ENCODE measurements at places on chromosomes 11 and 22. TPM values are rescaled to one million over a fixed set of nuclear protein-coding genes. Genes with fewer than 3 reads are reported as not detected.

GRCh38 chr11:119531623-119532022, 108.7 kb upstream of the THY1 start:
- no peak for DNase-seq

- DNase-seq: no peak
Observed at GRCh38 chr11:104918113-104918824, 20.0 kb upstream of the CASP12 start.

DNA sequence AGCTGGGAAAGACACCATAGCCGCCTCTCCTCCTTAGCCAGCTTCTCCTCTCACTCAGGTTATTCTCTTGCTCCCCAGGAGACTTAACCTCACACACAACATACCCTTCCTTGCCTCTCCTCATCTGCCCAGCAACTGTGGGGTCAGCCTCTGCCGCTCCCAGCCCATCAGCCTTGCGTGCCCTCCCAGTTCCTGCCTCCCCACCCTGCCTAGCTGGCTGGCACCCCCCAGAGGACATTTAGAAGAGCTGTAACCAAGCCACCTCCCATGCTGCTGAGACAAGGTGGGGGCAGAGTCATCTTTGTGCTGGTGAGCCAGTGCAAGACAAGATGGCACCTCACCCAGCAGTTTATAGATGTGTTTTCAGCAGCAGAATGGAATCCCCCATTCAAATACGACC, 38.2 kb downstream of the TOM1 start:
- peak; percentile 66 for DNase-seq

GRCh38 chr22:26756675-26757293, 99.4 kb downstream of the MIAT start:
- peak; percentile 71 for DNase-seq

DNA sequence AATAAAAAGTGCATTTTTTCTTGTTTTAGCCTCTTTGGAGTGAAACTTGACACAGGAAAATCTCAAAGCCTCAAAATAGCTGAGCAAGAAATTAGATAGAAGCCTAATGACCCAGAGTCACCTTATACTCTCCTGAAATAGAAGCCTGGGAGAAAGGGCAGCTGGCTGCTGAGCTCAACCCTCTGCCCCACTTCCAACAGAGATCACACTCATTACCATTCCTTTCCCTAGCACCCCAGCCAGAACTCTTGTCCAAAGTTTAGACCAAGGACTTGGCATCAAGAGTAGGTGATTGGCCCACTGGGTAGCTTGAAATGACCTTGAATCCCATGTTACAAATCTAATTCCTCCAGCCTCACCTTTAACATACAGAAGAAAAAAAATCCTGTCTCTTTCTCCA, 62.7 kb upstream of the AMOTL1 start:
- DNase-seq: no peak

DNA sequence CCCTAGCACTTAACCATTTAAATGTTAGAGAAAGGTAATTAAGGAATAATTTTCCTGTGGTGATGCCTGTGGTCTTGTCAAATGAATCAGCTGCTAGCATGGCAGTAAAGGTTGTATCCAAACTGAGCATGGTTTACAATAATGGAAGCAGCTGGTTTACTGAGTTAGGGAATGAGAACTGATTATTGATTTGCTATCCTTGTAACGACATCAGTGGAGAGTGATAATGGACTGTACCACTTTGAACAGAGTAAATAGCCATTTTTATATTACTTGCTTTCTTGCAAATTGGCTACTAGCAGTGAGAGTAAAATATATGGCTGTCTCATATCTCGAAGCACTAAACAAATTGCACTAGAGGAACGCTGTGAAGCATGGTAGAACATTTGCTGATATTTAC, 589.0 kb upstream of the ANO5 start:
- no peak for DNase-seq

DNA sequence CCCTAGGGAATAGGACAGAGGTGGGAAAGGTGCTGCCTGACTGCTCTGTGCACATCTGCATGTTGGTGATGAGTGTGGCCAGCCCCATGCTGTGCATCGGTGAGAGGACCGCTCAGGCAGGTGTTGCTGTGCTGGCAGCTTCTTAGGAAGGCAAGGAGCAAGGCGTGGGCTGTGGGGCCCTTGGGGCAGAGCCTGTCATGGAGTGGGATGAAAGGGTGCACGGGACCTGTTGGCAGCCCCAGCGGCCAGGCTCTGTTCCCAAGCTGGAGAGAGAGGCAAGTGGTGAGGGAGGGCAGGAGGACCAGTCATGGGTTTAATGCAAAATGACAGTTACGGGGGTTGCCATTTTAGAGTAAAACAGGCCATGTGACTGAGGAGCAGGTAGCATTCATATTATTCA, 78.3 kb downstream of the ZBTB16 start:
- no peak for DNase-seq

DNA sequence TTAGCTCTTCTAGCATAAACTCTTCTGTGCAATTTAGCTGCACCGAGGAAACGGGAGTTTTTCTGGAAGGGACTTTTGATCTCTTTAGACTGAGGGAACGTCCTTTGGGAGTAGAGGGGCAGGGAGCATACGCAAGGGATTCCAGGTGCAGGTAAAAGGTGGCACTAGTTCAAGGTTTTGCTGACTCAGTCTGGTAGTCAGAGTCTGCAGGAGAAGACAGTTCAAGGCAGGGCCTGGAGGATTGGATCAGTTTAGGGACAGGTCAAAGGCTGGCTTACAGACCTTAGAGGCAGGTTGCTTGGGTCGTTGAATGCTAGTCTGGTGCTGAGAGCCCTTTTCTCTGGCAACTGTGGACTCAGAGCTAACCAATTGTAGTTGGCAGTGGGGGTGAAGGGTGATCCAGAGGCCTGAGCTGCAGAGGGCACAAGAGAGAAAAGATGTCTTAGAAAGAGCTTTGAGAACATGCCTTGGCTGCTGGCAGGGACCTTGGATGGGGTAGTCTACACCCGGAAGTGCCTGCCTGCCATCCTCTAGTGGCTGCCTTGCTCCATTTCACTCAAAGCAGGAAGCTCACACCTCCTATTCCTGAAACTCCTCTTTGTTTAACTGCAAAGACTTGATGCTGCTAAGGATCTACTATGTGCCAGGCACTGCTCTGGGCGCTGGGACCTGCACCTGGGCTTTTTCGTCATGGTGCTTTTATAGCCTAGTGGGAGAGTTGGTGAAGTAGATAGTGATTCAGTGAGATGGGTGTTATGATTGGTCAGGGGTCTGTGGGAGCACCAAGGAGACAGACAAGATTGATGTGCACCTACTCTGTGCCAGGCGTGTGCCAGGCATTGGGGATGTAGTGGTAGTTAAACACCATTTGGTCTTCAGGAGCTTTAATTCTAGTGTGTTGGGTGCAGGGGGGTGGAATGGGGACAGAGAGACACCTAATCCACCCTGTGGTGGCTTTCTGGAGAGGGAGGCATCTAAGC, 17.1 kb downstream of the MIAT start:
- DNase-seq: peak; percentile 78

DNA sequence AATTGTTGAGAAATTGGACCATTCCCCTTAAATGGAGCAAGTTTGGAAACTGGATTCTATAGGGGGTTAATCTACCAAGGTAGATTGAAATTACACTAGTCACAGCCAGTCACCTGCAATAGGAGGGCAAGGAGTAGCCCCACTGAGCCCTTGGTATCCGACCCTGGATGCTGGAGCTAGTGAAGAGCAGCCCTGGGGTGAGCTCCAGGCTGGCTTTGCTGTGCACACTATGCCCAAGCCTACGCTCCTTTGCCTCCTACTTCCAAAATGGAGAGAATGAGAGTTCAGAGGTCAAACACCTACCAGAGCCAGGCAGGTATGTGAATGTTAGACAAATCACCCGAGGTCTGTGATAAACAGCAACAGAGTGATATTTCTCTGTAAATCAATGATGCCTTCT, 23.7 kb downstream of the SNU13 start:
- no peak for DNase-seq

- DNase-seq: no peak
Observed at GRCh38 chr11:117417342-117417741, 89.7 kb downstream of the CEP164 start.

DNA sequence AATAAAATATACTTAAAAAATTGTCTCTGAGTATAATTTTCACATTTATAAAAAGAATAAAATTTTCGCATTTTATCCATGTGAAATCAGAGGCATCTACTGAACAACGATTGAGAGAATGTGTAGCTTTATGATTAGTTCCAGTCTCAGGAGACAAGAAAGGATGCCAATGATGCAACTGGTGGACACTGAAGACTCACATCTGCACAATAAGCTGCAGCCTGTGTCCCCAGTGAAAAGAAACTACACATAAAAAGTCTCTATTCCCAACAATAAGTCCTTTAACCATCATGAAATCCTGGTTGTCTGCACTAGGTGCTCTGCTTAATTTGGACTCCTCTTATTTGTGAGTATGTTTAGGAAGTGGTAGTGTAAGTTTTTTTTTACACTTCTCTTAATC, 22.0 kb downstream of the OR5AS1 start:
- no peak for DNase-seq

GRCh38 chr11:11731311-11732083, 109.7 kb upstream of the GALNT18 start:
- no peak for DNase-seq

DNA sequence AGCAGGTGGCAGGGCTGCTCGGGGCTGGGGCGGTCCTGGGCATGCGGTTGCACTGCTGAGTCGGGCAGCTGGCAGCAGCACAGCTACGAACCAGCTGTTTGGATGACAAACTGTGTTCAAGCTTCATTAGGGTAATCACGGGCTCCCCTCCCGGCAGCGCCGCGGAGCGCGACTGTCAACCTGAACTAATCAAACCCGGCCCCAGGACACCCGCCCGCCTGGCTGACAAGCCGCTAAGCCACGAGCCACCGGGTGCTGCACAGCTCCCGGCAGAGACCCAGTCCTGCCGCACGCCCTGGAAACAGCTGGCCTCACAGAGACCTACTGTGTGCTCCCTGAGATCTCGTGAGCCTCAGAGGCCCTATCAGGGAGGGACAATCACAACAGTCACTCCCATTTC, 60.6 kb upstream of the TCF20 start:
- DNase-seq: no peak

SLC22A12 gene
- total RNA-seq: not detected

NPAT gene
- total RNA-seq: 77.1 TPM

LRRC4C gene
- total RNA-seq: not detected

OR52I1 gene
- not detected for total RNA-seq

SLC6A5 gene
- total RNA-seq: not detected

MAFF gene
- total RNA-seq: 9.0 TPM

RFPL3 gene
- total RNA-seq: not detected

RHOD gene
- total RNA-seq: not detected

NXPE1 gene
- not detected for total RNA-seq

FAM83F gene
- 0.07 TPM for total RNA-seq

APOA5 gene
- total RNA-seq: not detected

TRIM49B gene
- total RNA-seq: not detected

COPB1 gene
- total RNA-seq: 68.2 TPM

FXYD2 gene
- 1.4 TPM for total RNA-seq
